ENCODE measurements at places on chromosomes 7 and 10. TPM values are rescaled to one million over a fixed set of nuclear protein-coding genes. Genes with fewer than 3 reads are reported as not detected.

GRCh38 chr10:73979809-73980433 is 18.0 kb upstream of the VCL start:
- DNase-seq = no peak

DNA sequence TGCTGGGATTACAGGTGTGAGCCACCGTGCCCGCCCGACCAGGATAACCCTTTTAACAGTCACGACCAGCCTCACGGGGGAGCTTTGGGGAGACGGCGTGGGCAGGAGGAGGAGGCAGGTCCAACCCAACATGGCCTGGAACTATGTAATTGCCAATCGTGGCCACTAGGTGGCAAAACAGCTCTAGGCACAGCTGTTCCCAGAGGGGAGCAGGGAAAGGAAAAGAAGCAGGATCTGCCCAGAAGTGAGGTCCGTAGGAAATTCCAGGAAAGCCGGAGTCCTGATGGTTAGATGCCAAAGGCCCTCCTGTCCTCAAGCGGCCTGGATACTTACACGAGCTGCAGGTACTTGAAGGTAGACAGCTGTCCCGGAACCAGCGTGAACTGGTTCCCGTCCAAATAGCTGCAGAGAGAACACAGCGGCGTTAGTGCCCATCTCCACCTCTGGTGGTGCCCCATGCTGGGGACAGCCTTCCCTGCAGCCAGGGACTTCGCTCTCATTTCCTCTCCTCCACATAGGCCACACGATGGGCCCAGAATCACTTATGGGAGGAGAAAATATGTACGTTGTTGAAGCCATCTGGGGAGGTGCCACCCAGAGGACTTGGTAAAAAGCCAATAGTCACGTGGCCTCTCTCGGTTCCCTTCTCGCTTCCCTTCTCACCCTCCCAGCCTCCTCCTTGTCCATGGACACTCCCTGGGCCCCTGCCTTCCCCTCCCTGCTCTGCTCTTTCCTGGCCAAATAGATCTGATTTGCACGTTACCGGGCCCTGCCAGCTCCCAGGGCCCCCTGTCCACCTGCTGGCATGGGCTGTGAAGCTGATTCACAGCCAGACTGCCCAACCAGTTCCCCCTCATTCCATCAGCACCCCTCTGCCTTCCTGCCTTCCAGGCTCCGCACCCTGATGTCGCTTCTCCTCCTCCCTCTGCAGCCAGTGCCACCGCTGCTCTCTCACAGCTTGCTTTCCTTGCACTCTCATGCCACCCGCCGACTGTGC is 148.1 kb downstream of the SLIT1 start:
- DNase-seq = peak; percentile 51

DNA sequence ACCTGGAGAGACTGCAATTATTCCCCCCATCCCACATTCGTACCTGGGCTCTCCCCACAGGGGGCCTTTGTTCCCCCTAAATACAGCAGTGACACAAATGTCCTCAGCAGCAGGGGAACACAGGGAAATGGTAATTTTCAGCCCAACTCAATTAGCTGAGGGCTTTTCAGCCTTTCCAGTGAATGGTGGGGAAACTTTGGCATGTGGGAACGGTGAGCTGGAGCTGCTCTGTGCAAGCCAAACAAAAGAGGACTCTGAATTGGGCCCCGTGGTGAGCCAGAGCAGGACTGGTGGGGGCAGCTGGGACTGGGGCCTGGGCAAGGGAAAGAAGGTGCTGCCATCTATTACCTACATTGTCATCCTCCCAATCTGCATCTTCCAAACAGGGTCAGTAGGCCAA is 51.0 kb downstream of the FBXW4 start:
- DNase-seq = no peak

DNA sequence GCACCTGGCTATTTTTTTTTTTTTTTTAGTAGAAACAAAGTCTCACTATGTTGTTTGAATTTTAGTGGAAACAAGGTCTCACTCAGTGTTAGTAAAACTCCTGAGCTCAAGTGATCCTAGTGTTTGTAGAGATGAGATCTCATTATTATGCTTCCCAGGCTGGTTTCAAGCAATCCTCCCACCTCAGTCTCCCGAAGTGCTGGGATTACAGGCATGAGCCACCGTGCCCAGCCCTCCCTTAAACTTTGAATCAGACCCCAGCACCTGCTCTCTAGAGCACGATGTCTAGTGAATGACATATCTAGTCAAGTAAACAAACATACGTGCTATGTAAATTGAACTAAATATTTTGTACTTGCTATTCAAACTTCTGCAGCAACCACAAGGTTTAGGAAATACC is 105.6 kb upstream of the MYO3A start:
- DNase-seq = no peak

The ADAM12 gene
- polyA plus RNA-seq = 0.11 TPM

The MYPN gene
- not detected for polyA plus RNA-seq

GRCh38 chr10:35362701-35363350 is 26.5 kb downstream of the CCNY start:
- no peak for DNase-seq

- DNase-seq = no peak
Measured at GRCh38 chr10:110750931-110751330, 106.8 kb downstream of the RBM20 start.

- DNase-seq = no peak
Measured at GRCh38 chr10:30118590-30118989, 59.2 kb upstream of the JCAD start.

The CYCS gene
- polyA plus RNA-seq = 264 TPM

DNA sequence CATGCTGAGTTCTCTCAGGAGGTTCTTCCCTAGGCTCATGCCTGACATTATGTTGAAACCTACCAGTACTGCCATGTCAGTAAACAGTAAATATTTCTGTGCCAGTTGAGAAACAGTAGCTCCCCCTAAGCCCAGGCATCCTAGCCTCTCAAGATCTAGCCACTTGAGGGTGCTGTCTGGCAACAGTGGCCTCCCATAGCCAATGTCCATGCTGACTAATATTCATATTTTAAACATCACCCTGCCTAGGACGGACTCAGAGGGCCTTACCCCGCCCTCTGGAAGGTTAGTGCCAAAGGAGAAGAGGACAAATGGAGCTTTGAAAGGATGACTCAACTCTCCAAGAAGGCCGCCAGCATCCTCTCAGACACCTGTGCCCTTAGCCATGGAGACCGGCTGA is 7.7 kb downstream of the ACSM6 start:
- DNase-seq = no peak

GRCh38 chr7:121303422-121304101 is 25.2 kb upstream of the WNT16 start:
- DNase-seq = no peak

- DNase-seq = no peak
Measured at GRCh38 chr10:59126261-59126660, 50.2 kb upstream of the PHYHIPL start.

GRCh38 chr10:63994371-63994770 is 473.2 kb downstream of the REEP3 start:
- no peak for DNase-seq

DNA sequence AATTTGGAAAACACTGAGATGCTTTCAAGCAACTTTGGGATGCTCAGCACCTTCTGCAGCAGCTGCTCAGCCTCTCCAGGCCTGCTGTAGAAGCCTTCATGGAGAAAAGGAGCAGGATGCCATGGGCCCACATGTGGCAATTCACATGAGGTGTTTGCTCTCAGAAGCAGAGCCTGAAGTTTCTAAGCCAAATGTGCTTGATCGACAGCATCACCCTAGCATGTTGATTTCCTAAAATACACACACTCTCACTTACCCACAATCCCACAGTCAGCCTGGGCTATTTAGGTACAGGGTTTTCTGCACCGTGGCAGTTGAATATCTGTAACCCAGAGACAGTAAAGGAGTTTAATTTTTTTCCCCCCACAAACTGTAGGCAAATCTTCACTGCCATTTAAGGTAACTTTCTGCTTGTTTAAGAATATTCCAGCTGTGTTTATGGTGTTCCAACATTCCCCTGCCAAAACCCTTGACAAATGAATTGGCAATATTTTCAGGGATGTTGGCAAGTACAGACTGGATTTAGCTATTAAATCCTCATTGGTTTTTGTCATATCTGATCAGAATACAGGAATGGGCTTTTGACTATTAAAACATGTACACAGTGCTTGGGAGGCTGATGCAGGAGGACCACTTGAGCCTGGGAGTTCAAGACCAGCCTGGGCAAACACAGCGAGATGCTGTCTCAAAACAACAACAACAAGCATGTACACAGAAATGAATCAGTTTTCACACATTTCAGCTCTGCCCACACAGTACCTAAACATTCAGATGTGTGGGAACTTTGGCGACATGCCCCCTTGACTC is 244.2 kb downstream of the CELF2 start:
- no peak for DNase-seq

DNA sequence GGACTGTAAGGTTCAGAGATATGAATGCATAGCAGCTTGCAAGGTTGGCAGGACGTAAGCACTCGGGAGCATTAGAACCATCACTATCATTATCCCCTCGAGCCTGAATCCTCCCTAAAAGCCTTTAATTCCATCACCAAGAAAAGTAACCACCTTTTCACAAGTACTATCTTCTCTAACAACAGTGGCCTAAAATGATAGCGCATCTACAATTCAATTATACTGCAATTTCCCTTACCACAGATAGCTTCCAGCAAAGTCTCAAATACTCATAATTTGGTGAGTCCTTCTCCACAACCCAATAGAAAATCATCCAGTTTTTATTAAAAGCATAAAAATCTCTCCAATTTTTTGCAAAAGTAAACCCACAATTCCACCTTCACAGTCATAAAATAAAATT is 42.0 kb downstream of the COL1A2 start:
- no peak for DNase-seq

The CRYGN gene
- polyA plus RNA-seq = not detected

DNA sequence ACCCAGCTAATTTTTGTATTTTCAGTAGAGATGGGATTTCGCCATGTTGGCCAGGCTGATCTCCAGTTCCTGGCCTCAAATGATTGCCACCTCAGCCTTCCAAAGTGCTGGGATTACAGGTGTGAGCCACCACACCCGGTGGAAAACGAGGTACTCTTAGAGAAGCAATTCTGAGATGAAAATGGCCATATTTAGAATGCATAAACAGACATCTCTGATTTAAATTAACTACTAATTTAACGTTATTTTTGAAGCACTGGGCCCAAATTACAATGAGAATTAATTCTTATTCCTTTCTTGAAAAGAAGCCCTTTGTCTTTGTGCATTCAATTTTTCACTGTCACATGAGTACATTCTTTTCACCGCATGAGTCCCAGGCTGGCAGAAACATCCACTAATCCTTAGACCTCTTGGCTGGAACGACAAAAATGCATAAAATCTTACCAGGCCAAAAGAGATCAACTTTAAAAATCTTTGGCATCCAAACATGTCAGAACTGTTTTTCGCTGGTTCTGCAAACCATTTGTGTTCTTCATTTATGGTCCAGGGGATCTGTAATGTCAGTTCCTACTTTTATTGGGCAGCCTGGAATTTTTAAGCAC is 60.1 kb upstream of the CAPZA2 start:
- no peak for DNase-seq

The IDI2 gene
- polyA plus RNA-seq = 0.19 TPM

Data from immature natural killer cell (primary cell).